ENCODE measurements at places on chromosomes 7 and 10. TPM values are rescaled to one million over a fixed set of nuclear protein-coding genes. Genes with fewer than 3 reads are reported as not detected.

PCLO gene
- total RNA-seq, result 1.5 TPM

HYAL4 gene
- not detected for total RNA-seq

LSM5 gene
- total RNA-seq, result 95.3 TPM

CALHM3 gene
- total RNA-seq, result 0.35 TPM

WNT8B gene
- total RNA-seq, result not detected

VAX1 gene
- total RNA-seq, result 1.2 TPM

IL6 gene
- total RNA-seq, result 0.59 TPM

NPC1L1 gene
- total RNA-seq, result 0.06 TPM

PLAC9 gene
- 0.16 TPM for total RNA-seq

IDI2 gene
- 0.09 TPM for total RNA-seq

LRGUK gene
- 0.37 TPM for total RNA-seq

LRRC27 gene
- 5.0 TPM for total RNA-seq

GIMAP6 gene
- not detected for total RNA-seq

ANKRD61 gene
- 0.72 TPM for total RNA-seq

NME8 gene
- not detected for total RNA-seq

EVX1 gene
- 0.18 TPM for total RNA-seq

ZNF775 gene
- 7.3 TPM for total RNA-seq

NACAD gene
- total RNA-seq, result 0.25 TPM

MMRN2 gene
- 0.40 TPM for total RNA-seq

MINDY4 gene
- 2.3 TPM for total RNA-seq

PRSS2 gene
- not detected for total RNA-seq

LHFPL3 gene
- total RNA-seq, result not detected

PPA1 gene
- total RNA-seq, result 224 TPM

ENTPD7 gene
- 7.0 TPM for total RNA-seq

AGR2 gene
- total RNA-seq, result 133 TPM

PRKAR2B gene
- total RNA-seq, result 2.3 TPM

FRMD4A gene
- total RNA-seq, result 3.0 TPM

HABP2 gene
- total RNA-seq, result 0.09 TPM

SLC26A5 gene
- not detected for total RNA-seq

NPSR1 gene
- total RNA-seq, result not detected

CH25H gene
- 0.64 TPM for total RNA-seq

BLNK gene
- total RNA-seq, result not detected

WDR86 gene
- total RNA-seq, result 0.20 TPM

LRRD1 gene
- not detected for total RNA-seq
